ENCODE measurements at places on chromosomes 5 and 9. TPM values are rescaled to one million over a fixed set of nuclear protein-coding genes. Genes with fewer than 3 reads are reported as not detected.

GRCh38 chr5:159854916-159855315, 61.4 kb upstream of the ADRA1B start:
- H3K27ac ChIP-seq = peak overlapping the region; percentile 36
- H3K27me3 ChIP-seq = no peaks in the 10 kb centered on the region
- H3K36me3 ChIP-seq = no peaks in the 10 kb centered on the region
- no peak overlapping the region for H3K4me3 ChIP-seq
- DNase-seq = no peak
- H3K4me1 ChIP-seq = no peaks in the 10 kb centered on the region

- peaks cover 7% of the 10 kb centered on the region for H3K4me1 ChIP-seq
- no peaks in the 10 kb centered on the region for H3K27me3 ChIP-seq
- no peak overlapping the region for H3K27ac ChIP-seq
- H3K4me3 ChIP-seq = no peak overlapping the region
- DNase-seq = no peak
These were observed 384.6 kb upstream of the SLC30A5 start for GRCh38 chr5:68709239-68709638.

PIP5K1B gene
- 11.7 TPM for total RNA-seq

MSMP gene
- total RNA-seq = not detected

- H3K27me3 ChIP-seq = no peaks in the 10 kb centered on the region
- H3K27ac ChIP-seq = peak overlapping the region; percentile 41
- H3K36me3 ChIP-seq = no peaks in the 10 kb centered on the region
- H3K4me1 ChIP-seq = peaks cover 75% of the 10 kb centered on the region
- no peak overlapping the region for H3K4me3 ChIP-seq
- no peak for DNase-seq
These were observed 7.7 kb downstream of the LHFPL2 start for GRCh38 chr5:78640662-78641474.

GRCh38 chr5:90131383-90132133, 278.0 kb downstream of the CETN3 start:
- H3K27ac ChIP-seq = no peak overlapping the region
- H3K4me3 ChIP-seq = no peak overlapping the region
- H3K36me3 ChIP-seq = no peaks in the 10 kb centered on the region

DNA sequence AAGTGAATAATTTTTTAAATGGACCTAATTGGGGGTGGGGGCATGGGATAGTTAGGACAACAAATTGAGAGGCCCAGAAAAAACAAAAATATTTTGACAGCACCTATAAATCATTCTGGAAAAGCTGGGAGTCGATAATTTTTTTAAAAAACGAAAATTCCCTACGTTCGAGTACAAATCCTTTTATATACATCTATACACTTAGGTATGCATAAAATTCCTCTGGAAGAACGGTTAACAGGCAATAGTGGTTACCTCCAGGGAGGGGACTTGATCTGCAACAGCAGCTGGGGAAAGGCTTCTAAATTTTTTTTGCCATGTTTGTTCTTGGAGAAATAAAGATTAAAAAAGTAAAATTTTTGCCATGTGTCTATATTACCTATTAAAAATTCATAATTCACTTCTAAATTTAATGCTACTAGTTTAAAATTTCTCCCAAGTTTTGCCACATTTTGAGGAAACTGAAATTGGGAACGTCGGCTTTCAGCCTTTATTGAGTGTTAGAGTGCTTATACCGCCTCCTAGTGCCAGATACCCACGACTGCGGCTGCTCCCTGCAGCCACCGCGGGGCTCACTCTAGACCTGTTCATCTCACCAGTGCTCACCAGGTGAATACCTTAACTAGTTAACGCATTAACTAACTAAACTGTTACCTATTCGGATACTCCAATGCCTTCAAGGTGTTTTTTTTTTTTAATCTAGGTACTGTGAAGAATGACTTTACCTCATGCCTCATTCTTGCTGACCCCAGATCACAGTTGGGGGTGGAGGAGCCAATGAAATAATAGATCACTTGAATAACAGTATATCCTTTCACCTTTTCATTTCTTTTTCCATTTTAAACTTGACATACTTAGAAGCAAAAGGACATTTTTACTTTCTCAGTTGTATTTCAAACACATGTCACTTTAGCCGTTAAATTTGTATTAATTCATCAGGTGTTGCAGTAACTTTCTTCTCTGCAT, 1.8 kb upstream of the BHMT start:
- DNase-seq = no peak
- peaks cover 12% of the 10 kb centered on the region for H3K27me3 ChIP-seq
- H3K27ac ChIP-seq = no peak overlapping the region
- no peak overlapping the region for H3K4me3 ChIP-seq
- no peaks in the 10 kb centered on the region for H3K36me3 ChIP-seq
- H3K4me1 ChIP-seq = no peaks in the 10 kb centered on the region

- H3K4me1 ChIP-seq = no peaks in the 10 kb centered on the region
- no peak overlapping the region for H3K4me3 ChIP-seq
- DNase-seq = peak; percentile 67
- no peaks in the 10 kb centered on the region for H3K36me3 ChIP-seq
These were observed 76.8 kb downstream of the PALM2AKAP2 start for GRCh38 chr9:109856785-109857184.

DNA sequence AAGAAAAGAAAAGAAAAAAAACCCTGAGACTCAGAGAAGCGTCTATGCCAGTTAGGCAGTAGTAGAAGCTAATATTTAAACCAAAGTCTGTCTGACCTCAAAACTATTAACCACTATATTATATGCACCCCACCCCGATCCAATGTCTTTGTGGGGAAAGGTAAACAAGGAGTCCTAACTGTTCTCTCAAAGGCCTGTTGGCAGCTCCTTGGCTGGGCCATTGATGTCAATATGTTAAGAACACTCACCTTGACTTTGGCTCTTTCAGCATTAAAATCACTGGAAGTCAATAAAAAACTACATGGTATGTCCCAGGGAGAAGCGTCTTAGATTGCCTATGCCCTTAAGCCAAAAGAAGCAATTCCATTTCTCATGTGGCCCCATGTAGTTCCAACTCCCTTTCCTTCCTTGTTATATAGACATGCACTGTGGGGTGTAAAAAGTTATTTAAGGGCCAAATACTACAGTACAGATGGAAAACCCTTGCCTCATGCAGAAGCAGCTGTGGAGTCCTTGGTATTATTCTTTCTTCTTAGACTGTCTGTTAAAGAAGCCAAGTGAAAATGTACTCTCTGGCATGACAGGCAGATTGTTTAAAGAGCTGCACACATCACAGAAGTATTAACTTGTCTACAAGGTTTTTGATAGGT, 308.6 kb upstream of the RPS23 start:
- H3K4me3 ChIP-seq = no peak overlapping the region
- no peak overlapping the region for H3K27ac ChIP-seq
- no peaks in the 10 kb centered on the region for H3K36me3 ChIP-seq
- no peaks in the 10 kb centered on the region for H3K4me1 ChIP-seq
- DNase-seq = no peak

ANKRD31 gene
- 0.33 TPM for total RNA-seq

DNA sequence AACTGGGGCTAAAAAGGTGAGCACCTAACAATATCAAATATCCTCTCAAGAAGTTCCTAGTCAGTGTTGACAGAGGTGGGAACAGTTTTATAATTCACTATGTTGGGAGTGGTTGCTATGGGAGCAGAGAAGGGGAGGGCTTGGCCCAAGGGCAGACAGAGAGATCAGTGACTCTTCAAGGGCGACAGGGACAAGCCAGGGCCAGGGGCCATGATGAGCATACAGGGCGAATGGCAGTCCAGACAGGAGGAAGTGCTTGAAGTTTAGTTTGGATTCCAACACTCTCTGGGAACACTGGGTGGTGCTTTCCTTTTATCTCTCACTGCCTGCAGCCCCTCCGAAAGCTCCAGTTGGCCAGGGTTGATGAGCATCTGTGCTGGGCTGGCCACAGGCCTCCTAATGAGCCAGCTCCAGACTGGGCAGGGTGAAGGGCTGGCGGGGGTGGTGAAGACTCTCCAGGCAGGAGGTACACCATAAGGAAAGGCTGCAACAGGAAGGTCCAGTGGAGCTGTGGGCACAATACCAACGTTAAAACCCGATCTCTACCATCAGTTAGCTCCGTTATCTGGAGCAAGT, 111.3 kb downstream of the TMEM174 start:
- H3K36me3 ChIP-seq = no peaks in the 10 kb centered on the region
- DNase-seq = no peak
- H3K27me3 ChIP-seq = no peaks in the 10 kb centered on the region
- H3K27ac ChIP-seq = no peak overlapping the region

INSL6 gene
- total RNA-seq = not detected

SLC25A46 gene
- total RNA-seq = 51.6 TPM

Measured in sigmoid colon (tissue), 7 donors.